ENCODE measurements at places on chromosomes 6 and 20.
A peak's percentile ranks its signal among the peaks of the same experiment; 100 is the strongest.

GRCh38 chr6:111862741-111863140 is 10.5 kb downstream of the FYN start:
- DNase-seq = no peak

- DNase-seq = no peak
Observed at GRCh38 chr6:337805-338368, 45.6 kb downstream of the DUSP22 start.

- peak; percentile 81 for DNase-seq
Observed at GRCh38 chr20:50285376-50286173, 94.9 kb downstream of the CEBPB start.

DNA sequence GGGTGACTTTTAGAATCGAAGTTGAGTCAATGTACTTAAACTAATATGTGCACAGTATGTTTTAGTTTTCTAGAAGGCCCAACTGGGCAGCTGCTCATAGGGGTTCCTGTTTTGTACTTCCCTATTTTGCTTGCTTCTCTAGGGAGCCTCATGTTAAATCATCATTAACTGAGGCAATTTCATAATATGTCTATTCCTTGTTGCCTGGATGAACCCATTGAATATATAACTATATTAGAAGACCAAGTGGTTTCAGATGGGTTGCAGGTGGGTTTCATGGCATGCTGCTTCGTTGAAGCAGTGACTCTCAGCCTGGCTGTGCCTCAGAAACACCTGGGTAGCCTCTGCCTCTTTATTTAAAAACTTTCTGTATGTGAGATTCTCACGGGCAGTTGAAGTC is 22.2 kb downstream of the CARMIL1 start:
- DNase-seq = no peak

DNA sequence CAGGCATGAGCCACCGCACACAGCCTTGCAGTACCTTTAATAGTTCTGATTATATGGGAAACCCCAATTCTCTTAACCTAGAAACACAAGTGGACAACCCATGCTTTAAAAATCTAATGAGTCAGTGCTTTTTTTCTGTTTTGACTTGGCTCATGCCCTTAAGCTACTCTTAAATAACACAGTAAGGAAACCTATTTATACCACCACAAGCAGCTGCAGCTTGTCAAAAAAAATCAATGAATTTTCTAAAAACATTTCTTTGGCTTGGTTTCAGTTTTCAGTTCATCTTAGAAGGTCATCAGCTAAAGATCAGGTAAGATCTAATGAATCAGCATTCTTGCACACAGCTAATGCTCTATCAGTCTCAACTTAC is 124.1 kb upstream of the DST start:
- no peak for DNase-seq

DNA sequence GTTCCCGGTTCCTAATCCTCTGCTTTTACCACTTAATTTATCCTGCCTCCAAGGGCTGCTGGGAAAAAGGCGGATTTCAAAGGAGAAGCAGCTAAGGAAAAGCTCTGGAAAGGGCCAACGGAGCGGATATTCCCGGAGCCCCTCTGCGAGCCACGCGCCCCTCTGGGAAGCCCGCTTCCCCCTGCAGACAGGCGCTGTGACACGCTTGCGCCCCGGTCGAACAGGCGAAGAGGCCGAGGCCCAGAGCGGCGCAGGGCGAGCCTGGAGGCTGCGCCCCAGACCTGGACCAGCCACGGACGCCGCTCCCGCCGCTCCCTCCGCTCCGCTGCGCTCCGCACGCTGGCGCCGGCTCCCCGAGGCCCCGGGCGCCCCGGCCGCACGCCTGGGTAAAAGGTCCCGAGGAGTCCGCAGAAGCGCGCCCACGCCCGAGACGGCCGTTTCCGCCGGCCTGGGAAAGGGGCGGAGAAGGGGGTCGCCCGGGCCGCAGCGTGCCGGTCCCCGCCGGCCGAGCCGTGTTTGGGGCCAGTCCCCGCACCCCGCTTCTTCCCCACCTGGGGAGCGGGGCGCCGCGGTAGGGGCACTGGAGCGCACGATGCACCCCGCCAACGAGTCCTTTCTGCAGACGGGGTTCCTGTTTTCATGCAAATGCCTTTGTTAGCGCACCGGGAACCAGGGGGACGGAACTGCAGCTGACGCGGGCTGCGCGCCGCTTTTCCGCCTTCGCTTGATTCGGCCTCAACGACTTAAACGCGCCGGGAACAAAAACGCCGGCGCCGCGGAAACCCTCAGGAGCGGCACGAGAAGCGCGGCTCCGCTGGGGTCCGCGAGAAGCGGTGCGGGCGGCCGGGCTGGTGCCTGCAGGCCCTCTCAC is 91.9 kb upstream of the SIRPA start:
- DNase-seq = no peak

DNA sequence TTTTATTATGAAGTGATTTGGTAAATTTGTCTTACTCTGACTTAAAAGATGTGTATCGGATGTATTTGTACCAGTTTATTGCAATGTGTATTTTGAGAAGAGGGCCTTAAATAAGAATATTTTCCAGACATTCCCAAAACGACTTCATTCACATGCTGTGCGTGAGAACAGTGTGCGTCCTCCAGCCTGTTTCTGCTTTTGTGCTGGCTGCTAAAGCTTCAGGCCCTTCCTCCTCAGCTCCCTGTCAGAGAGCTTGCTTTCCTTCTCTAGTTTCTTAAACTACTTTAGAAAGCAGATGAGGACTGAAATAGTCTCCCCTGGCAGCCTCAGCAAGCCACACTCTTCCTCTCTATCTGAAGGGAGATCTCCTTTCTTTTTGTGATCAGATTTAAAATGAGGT is 157.8 kb downstream of the SAMD5 start:
- DNase-seq = no peak

DNA sequence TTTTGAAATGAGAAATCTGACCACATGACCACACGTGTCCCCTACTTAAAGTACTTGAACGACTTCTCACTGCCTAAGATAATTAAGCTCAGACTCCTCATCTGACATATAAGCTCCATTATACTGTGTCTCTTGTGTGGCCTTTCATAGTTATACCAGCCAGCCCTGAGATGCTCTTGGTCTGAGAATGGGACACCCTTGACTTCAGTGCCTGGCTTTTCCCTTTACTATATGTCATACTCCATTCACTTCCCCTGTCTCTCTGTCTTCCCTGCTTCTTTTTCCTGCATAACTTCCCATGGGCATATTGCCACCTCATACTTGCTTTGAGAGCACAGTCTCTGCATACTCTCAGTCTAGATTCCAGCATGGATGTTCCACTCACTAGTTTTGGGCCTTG is 53.4 kb upstream of the TINAG start:
- no peak for DNase-seq

DNA sequence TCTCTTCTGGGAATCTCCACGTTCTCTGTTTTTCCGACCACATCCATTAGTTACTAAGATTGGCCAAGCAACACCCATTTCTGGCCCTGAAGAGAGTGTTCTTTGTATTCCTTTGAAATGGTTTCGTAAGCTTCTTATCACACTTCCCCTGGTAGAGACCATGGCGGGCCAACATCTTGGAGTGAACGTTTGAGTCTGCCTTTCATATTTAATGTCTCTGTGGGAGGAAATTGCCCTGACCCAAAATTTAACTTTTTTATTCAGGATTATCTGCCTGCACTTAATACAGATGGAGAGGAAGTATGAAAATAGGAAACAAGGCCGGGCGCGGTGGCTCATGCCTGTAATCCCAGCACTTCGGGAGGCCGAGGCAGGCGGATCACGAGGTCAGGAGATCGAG is 177.0 kb upstream of the SNX9 start:
- no peak for DNase-seq

DNA sequence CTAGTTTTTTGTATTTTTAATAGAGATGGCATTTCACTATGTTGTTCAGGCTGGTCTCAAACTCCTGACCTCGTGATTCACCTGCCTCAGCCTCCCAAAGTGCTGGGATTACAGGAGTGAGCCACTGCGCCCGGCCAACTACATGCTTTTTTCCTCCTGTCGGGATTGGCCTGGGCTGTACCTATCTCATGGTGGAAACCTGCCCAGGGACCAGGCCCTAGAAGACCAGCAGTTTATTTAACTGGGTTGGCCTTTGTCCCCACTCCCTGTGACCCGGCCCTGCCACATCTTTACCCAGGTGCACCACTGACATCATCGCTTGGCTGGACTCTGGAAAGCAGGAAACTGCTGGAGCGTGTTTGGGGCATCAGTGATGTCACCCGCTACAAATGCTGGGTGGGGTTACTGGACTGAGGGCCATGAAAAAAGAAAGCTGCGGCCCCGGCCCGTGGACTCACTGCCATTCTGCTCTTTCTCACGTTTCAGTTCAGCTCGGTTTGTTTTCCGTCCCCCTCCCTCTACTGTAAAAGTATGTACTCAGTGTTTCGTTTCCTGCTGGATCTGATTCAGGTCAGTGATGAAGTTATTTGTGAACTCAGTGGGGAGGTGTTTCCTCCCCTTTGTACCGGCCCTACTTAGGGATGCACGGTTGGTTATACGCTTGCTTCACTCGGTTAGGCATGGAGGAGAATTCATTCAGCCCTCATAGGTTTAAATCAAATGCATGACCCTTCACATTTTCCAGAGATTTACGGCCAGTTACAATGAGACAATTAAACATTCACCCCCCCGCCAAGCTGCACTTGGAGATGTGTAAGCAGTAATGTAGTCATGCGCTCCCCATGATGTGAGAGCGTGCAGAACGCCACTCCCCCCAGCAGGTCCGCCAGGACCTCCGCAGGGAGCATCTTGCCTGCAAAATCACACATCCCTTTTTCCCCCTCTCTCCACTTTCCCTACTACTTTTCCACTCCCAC is 179.3 kb downstream of the MTHFD1L start:
- DNase-seq = no peak

GRCh38 chr20:14830466-14830865 is 493.1 kb upstream of the FLRT3 start:
- no peak for DNase-seq

DNA sequence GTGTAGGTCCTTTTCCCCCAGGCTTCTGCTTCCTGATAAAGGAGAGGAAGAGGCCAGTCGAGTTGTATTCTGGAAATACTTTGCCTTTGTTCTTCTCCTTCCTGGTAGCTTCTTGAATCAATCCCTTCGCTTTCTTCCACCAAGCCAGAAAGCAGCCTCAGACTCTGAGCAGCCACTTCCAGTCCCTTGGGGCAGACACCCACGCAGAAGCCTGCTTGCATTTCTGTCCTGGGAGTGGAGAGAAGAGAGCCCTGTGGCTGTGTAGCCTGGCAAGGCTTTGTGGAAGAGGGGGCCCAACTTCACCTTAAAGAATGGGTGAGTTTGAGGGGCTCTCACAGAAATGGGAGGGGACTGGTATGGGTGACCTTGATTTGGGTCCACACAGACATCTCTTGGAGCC is 211.0 kb upstream of the SSTR4 start:
- DNase-seq = no peak

DNA sequence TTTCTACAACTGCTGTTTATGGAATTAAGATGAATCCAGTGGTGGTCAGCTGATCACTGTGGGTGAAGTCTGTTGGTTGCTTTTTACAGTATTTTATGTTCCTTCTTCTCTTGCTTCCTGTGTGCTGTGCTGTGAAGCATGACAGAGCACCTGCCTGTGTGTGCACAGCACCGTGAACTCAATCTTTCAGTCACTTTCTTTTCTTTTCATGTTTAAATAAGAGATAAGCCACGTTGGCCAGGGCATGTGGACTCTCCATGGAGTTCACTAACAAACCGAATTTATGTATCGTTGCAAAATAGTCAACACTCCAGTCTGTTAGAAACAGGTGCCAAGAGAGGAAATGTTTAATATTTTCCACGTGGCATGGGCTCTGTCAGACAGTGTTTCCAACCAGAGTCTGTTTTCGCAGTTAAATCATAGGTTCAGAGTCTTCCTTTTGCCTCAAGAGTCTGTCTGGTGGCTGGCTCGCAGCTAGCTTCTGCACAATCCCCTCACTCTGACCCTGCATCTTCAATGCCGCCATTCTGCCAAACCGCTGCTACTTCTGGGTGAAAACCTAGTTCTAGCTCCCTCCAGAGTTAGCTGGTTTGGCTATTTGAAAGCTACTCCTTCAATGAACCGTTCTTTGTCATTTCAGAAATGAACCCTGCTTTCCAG is 73.2 kb downstream of the QRSL1 start:
- no peak for DNase-seq

DNA sequence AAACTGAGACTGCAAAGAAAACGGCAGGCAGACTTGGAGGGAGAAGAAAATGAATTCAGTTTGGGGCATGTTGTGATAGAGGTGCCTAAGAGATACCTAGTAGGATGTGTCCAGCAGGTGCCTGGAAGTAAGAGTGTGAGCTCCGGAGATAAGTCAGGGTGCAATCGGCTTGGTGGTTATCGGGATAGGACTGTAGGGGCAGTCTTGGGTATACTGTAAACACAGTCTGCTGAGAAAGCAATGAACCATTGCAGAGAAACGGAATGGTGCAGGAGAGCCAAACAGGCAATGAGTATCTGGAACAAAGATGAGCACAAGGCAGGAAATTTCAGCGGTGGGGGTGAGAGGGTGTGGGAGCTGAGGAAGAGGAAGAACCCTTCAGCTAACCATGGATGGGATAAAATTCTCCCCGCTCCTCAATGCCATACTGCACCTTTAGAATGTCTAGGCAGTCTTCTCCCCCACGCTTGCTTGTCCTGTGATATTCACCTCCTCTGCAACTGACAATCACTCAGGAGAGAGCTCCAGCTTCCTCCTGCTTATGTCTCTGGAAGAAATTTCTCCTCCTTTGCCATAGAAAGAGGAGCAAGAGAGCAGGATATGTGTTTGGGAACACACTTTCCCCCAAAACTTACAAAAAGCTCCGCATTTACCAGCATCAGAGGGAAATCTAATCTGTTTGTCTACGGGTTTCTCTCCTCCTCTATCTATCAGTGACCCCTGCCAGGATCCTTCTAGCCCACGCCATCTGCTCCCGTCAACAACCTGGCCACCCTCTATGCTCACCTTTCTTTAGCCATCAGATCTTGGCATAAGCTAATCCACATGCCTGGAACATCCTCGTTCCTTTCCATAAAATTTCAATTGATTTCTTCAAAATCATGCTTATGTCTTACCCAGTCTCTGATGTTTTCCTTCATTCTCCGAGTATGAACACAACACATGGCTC is 381.7 kb upstream of the JARID2 start:
- no peak for DNase-seq

GRCh38 chr6:75415804-75416203 is 77.8 kb downstream of the FILIP1 start:
- DNase-seq = no peak

DNA sequence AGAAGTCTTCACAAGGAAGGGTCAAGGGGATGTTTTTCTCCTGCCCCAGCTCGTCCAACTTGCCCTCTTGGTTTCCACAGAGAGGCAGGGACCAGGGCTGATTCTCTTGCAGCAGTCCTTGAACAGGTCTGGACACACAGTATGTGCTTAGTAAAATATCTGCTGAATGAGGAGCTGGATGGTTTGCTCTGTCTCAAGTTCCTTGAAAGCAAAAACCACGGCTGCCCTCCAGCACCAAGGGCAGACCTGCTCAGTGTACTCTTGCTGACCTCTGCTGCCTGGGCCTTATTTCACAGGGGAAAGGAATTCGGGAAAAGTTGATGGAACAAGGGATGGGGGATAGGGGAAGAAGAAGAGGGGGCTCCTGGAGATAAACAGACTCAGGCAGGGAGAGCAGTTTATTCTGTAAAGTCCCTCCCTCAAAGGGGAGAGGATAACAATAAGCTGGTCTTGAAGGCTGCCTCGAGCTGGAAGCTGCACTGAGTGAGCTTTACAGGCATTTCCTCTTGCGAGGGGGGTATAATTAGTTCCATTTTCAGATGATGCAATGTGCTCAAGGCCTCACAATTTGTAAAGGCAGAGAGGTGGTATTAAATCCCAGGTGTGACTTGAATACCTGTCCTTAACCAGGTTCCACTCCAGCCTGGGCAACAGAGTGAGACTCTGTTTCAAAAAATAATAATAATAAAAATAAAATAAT is 10.3 kb downstream of the KCNK5 start:
- no peak for DNase-seq
